Activated CD4-positive, alpha-beta T cell treated with anti-CD3 and anti-CD28 coated beads, Interleukin-2, amount 50 U/mL, for 24 hours (primary cell): ENCODE measurements at places on chromosomes 5 and 9.

DNA sequence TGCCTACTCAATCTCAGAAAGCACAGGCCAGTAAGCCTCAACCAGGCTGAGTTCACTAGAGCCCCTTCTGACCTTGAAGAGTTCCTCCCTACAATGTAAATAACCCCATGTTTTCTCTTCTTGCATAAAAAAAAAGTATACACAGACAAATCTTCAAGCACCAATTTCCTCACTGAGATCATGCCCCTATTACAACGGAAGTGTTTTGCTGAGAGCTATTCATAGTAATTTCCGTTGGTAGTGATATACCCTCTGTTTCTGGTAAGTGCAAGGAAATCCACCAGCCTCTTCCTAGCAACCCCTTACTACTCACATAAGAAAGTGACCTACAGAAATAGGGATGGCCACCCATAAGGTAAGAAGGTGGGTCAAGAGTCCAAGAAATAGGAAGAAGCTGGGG, 76.4 kb upstream of the TARS1 start:
- no peak for DNase-seq

GRCh38 chr9:16426716-16427115, 443.8 kb downstream of the BNC2 start:
- DNase-seq = no peak

- DNase-seq = no peak
Observed at GRCh38 chr5:171867786-171868185, 82.2 kb downstream of the SMIM23 start.

DNA sequence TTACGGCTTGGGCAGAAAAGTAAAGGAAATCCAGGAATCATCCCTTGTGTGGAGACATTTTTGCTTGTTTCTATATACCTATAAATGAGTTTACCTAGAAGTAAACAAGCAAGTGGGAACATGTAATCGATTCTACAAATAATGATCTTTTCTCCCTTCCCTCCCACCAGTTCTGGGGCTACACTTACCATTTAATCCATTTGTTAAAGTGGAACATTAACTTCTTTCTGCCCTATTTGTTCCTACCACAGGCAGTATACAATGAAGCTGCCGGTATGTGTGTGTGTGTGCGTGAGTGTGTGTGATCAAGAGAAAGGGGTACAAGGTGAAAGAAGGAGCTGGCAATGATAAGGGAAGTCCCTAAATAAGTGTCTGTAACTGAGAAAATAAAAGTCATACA, 26.4 kb upstream of the ELL2 start:
- no peak for DNase-seq

- DNase-seq = no peak
Observed at GRCh38 chr9:91120200-91120599, 241.5 kb downstream of the AUH start.
